Urinary bladder (tissue), 4 donors: ENCODE measurements at places on chromosomes 7 and 10. TPM values are rescaled to one million over a fixed set of nuclear protein-coding genes. Genes with fewer than 3 reads are reported as not detected.

The VENTX gene
- total RNA-seq, result not detected

The GPER1 gene
- total RNA-seq, result 1.9 TPM

The GRID2IP gene
- total RNA-seq, result 0.32 TPM

The FGF8 gene
- not detected for total RNA-seq

The NODAL gene
- total RNA-seq, result not detected

The SUN3 gene
- not detected for total RNA-seq

The PLPP4 gene
- total RNA-seq, result 3.6 TPM

The NAT16 gene
- total RNA-seq, result not detected

The POT1 gene
- 134 TPM for total RNA-seq

The OR2A12 gene
- total RNA-seq, result not detected

The SPDYE16 gene
- total RNA-seq, result not detected

The PTPRN2 gene
- total RNA-seq, result 2.8 TPM

The ELN gene
- 483 TPM for total RNA-seq

The SDK1 gene
- total RNA-seq, result 15.1 TPM

The PRRT4 gene
- 1.4 TPM for total RNA-seq

The ELFN1 gene
- 2.5 TPM for total RNA-seq

The MACROH2A2 gene
- 15.2 TPM for total RNA-seq

The LRRC4 gene
- 3.2 TPM for total RNA-seq

The SNCG gene
- total RNA-seq, result 69.2 TPM

The MPP7 gene
- total RNA-seq, result 31.2 TPM

The CYP3A5 gene
- 29.9 TPM for total RNA-seq

The CPEB3 gene
- 7.4 TPM for total RNA-seq

The MSMB gene
- not detected for total RNA-seq

The SPDYE5 gene
- not detected for total RNA-seq

The DAGLB gene
- total RNA-seq, result 10.3 TPM

The PTPN20 gene
- 8.6 TPM for total RNA-seq

The GPR15LG gene
- total RNA-seq, result 16.6 TPM

The GSTO1 gene
- total RNA-seq, result 50.0 TPM

The ANKRD61 gene
- not detected for total RNA-seq

The TMEM130 gene
- total RNA-seq, result 9.5 TPM

The ANKRD30A gene
- total RNA-seq, result not detected

The CALCR gene
- total RNA-seq, result 0.26 TPM
